ENCODE measurements at places on chromosomes 4 and X. TPM values are rescaled to one million over a fixed set of nuclear protein-coding genes. Genes with fewer than 3 reads are reported as not detected.

Gene FOXR2
- not detected for polyA plus RNA-seq

GRCh38 chrX:135411893-135412292 lies 9.9 kb upstream of the SMIM10L2A start:
- DNase-seq: no peak

Gene HPSE
- polyA plus RNA-seq: 2.5 TPM

DNA sequence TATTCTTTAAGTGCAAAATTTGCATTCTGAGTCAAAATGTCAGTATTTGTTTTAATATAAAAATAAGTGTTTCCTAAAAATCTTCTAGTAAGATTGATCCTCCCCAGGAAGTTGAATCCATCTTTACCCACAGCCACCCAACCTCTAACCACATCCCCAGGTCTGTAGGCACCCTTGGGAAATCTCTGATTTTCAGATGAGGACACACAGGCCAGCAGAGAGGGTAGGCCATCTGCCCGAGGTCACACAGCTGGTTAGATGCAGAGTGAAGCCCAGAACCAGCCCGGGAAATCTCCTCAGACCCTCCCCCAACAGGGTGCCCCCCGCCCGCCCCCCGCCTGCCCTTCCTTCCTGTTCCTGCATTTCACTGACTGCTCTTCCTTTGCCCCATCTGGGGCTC lies 277.5 kb downstream of the FBXW7 start:
- no peak for DNase-seq

DNA sequence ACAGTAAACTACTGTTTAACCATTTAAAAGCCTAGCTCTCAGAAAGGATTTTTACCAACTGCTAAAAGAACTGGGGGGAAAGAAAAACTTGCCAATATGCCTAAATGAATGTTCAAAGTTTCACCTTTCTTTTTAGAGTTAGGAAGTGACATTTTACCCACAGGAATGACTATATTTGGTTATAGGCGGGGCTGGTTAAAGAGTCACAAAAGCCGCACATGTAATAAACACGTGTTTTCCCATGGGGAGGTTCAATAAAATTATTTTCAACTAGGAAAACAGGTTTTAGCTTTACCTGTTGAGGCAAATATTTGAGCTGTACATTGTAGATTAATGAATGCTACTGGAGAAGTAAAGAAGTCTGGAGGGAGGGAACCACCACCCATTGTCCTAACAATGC lies 41.6 kb upstream of the UGDH start:
- no peak for DNase-seq

GRCh38 chr4:147833254-147833653 lies 101.4 kb downstream of the ARHGAP10 start:
- DNase-seq: no peak
